ENCODE measurements at places on chromosomes 2 and 18.

DNA sequence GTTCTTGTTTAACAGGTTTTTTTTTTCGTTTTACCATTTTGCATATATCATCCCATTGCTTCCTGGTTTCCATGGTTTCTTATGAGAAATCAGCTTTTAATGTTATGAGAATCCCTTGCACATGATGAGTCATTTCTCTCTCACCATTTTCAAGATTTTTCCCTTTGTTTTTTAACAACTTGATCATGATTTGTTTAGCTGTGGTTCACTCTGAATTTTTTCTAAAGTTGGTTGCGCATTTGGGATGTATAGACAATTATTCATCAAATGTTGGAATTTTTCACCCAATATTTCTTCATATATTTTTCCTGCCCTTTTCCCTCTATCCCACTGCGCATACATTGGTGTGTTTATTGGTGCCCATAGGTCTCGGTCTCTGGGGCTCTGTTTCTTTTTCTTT lies 42.4 kb upstream of the BIN1 start:
- DNase-seq, result no peak

DNA sequence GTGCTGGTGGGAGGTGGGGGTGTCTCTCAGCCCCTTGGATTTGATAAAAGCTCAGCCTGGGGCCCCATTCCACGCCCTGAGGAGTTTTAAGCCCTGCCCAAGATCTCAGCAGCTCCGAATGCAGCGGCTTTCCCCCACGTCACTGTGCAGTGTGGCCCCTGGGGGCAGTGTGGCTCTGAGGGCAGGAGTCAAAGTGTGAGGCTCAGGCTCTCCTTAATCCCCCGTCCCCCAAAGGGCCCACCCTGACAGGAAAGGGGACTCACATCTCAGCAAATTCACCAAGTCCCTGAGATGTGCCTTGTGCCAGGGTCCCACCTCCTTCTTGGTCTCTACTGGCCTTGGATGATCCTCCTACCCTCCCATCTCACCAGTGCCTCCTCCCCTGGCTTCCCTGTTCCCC lies 25.2 kb downstream of the NPPC start:
- DNase-seq, result no peak

- DNase-seq, result no peak
These were observed 74.3 kb upstream of the SLC1A4 start for GRCh38 chr2:64914735-64915509.

DNA sequence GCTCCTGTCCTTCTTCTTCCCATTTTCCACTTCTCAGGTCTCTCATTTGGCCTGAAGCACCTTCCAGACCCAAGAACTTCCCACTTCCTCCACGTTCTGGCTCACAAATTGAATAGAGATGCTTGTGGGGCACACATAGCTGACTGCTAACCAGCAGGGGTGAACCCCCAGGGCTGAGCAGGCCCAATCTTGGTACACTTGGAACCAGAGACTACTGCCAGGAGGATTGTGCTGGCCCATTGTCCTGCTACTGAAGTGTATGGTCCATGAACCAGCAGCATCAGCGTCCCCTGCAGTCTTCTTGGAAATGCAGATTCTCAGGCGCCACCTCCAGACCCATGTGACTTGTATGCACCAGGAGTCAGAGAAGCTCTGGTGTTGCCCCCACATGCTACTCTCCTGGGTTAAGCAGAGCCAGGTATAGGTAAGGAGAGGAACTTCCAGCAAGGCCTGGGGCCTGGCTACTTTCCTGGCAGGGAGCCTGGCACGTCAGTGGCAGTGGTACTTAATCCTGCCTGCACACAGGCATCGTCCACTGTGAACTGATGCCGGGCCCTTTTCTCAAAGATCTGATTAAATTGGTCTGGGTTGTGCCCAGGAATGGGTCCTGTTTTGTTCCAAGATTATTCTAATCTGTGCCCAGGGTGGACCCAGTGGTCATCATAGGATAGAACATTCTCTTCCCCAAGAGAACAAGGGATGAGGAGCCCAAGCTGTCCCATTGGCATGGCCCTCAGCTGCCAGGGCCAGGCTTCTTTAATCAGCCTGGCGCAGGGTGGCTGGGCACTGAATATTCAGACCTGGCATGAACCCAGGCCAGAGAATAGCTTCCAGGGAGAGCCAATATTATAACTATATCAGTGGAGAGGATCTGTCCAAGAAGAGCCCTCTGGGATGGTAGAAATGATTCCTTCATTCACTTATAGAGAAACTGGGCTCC lies 248.7 kb downstream of the SOX11 start:
- no peak for DNase-seq

DNA sequence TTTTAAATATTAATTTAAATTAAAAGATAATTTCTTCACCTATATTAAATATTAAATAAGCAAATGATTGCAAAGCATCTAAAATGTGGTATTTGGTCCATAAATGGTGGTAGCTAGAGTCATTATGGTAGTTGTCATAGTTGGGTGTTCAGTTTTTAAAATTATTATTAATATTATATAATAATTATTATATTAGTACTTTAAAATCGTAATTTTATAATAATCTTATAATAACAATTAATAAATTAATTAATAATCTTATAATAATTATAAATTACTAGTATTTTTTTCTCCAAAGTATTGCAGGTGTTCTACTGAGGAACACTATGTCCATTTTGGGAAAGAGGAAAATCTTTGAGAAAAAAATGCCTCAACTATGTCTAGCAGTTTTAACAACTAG lies 835.5 kb upstream of the GCFC2 start:
- no peak for DNase-seq

DNA sequence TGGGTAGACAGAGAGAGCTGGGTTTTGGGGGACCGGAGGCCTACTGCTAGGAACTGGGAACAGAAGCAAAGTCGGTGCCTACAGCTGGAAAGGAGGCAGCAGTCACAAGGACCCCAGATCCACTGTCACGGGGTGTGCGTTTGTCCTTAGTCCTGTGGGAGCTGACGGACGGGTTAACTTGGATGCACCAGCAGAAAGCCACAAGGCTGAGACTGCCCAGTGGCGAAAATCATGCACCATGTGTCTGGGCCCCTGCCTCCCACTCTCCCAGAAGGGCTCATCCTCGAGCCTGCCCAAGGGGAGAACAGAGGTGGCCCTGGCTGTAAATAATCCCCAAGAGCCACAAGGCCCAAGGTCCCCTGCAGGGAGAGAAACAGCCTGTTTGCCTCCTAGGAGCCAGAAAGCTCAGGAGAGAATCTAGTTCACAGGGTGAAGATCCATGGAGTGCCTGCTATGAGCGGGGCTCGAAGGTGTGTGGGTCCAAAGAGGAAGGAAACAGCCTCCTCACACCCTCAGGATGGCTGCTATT lies 11.7 kb upstream of the RALB start:
- no peak for DNase-seq

DNA sequence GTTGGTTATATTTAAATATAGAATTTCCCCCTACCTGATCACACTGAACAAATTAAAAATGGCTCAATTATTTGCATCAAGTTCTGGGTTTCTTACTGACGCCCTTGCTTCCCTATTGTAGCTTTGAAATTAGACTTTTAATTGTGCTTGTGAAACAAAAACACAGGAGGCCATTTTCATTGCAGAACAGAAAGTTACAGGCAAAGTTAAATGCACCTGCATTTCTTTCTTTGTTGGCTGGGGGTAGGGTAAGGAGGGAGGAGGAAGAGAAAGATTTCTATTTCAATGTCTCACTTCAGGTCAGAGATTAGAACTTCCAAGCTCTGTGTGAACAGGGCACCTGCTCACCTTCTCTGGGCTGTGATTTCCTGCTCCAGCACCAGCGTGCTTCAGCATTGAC lies 199.6 kb downstream of the BCL11A start:
- DNase-seq, result no peak

DNA sequence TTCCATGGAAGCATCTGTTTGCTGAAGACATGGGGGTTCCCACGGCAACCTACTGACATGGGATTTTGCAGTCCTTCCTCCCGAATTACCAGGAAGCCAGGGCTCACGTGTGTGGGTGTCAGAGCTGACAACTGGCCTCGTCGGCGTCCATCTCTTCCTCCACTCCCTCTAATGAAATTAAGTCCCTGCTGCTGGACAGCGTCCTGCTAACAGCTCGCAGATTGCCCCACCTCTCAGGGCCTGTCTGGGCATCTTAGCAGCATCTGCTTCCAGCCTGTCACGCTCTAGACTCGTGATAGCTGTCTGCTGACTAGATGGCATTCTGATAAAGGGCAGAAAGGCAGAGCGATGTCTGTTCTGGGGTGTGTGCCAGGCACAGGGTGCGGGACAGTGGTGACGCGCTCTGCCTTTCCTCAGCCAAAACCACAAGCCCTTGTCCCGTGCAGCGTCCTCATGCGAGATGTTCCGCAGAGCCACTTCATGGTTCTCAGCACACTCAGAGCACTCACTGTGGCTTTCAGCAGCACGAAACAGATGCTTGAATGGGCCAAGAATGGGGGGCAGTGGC lies 161.1 kb downstream of the ARL4C start:
- DNase-seq, result peak; percentile 64

GRCh38 chr2:161976917-161977316 lies 97.1 kb downstream of the DPP4 start:
- DNase-seq, result no peak

DNA sequence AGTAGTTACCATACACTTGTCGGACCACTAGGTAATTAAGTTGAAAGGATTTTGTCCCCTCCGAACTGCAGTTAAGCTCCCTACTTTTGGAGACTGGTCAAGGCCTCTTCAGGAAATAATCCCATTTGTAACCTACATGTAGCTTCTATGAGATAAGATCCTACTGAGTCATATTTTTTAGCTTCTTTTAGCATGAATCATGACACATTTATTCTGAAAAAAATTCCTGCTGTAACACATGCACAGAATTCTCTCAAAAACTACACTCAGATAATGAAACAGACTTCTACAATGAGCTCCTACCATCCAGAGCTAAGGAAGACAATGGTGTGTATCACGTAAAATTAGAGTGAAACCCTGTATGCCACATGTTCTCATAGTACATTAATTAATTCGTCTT lies 100.7 kb upstream of the CCDC195 start:
- DNase-seq, result no peak

DNA sequence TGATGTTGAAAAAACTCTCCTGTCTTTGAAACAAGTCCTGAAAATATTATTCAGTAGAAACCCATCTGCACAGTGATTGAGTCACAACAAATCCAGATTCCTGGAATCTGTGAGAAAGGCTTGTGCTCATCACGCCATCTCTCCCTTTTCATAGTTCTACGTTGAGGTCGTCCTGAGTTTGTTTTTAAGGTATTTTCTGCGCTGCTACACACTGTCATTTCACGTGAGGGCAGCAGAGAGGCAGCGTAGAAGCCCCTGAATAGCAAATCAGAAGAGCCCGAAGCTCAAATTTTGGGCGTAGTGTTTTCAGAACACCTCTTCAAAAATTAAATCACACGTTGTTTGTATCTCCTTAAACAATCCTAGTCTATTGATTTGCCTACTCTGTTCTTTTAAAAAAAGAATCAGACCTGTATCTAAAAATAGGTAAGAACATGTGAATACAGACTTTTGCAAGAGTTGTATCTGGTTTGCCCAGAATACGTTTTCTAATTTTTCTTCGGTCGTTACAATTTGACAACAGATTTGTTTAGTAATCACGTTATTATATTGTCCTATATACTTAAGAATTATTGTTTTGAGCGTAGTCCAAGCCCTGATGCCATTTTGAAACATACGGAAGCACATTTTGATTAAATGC lies 61.6 kb upstream of the SLC38A11 start:
- DNase-seq, result no peak

DNA sequence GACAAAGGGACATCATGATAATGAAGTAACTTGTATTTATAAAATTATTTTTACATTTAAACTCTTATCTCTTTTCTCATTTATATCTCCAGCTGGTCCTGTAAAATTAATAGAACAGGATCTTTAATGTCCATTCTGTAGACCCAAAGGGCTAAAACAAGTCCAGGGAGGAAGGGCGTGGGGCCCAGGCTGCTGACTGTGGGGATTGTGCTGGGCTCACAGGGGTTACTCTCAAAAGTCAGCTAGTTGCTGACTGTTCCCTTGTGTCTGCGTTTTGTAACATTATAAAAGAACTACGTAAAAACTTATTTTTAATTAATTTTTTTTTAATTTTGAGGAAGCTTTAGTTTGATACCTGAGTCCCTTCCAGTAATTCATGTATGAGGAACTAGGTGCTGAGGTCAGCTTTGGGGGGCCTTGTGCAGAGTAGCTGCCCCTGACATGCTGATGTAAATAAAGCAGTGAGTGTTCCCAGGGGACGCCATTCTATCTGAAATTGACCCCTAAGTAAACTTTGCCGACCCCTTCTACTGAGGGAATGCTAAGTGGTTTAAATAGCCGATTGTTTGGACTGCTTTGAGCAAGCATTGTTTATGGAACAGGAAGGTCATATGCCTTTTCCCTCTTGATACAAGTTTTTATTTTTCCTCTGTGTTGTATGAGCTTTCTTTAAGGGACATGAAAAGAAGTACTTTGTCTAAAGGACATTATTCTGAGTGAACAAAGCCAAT lies 56.4 kb downstream of the MERTK start:
- no peak for DNase-seq

- DNase-seq, result no peak
These were observed 15.5 kb upstream of the OTX1 start for GRCh38 chr2:63035169-63035568.

- no peak for DNase-seq
These were observed 188.2 kb upstream of the AGAP1 start for GRCh38 chr2:235305678-235306077.

GRCh38 chr18:21550510-21550970 lies 50.0 kb downstream of the ESCO1 start:
- no peak for DNase-seq

DNA sequence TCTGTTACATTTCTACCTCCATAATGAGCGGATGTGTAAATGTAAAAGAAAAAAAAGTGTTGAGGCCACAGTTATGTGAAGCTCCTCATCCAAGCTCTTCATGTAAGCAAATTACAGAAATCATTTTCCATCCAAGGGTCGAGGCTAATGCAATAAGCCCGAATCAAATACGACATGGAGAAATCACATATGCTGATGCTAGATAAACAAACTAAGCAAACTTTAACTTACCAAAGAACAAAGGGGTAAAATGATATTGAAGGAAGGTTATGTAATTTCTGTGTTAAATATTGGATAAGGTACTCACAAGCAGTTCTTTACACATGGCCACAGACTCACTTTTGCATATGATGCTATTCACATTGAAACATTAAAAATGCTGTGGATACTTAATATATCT lies 310.2 kb upstream of the ID2 start:
- no peak for DNase-seq

- DNase-seq, result no peak
These were observed 18.9 kb upstream of the IL1R2 start for GRCh38 chr2:101972621-101973434.

DNA sequence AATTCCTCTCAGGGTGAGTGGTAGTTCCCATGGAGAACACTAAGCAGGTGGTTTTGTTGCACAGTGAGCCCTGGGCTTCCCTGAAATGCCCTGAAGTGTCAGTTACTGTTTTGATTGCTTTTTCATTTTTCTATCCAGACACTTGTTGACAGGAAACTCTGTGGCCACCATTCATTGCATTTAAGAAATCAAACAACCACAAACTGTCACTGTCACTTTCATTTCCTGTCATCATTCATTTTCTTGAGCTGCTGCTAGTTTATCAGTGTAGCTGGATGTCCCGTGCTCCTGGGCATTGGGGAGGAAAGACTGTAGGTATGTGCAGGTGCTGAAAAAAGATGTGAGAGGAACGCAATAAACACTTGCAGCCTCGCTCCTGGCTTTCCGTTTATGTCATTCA lies 891.6 kb upstream of the ZEB2 start:
- peak; percentile 54 for DNase-seq

- no peak for DNase-seq
These were observed 26.9 kb upstream of the COL6A3 start for GRCh38 chr2:237440819-237441281.

- DNase-seq, result no peak
These were observed 3.2 kb upstream of the SERPINE2 start for GRCh38 chr2:224042191-224042696.

Data from activated naive CD4-positive, alpha-beta T cell treated with anti-CD3 and anti-CD28 coated beads, Interleukin-2, amount 10 ng/mL, durations not matched to agents 7 days and 5 days (primary cell).